ENCODE measurements at places on chromosomes 16 and 17. TPM values are rescaled to one million over a fixed set of nuclear protein-coding genes. Genes with fewer than 3 reads are reported as not detected.

DNA sequence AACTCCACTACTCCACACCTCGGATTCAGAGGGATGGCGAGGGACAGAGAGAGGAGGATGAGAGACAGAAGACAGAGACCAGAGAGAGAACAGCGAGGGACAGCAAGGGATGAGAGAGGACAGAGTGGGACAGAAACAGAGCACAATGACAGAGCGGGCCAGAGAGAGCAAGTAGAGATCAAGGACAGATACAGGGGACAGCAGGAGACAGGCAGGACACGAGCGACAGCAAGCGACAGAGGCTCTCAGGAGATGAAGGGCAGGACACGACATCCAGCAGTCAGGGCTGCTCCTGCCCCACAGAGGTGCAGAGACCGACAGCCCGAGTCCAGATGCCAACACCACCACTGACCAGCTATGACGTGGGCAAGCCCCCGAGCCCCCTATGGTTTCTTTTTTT lies 14.9 kb downstream of the CORO7 start:
- H3K4me3 ChIP-seq: no peak overlapping the region
- no peaks in the 10 kb centered on the region for H3K27me3 ChIP-seq
- peaks cover 8% of the 10 kb centered on the region for H3K4me1 ChIP-seq

The C1QTNF8 gene
- not detected for total RNA-seq

- H3K36me3 ChIP-seq: no peaks in the 10 kb centered on the region
- H3K4me3 ChIP-seq: no peak overlapping the region
- no peak for DNase-seq
- no peak overlapping the region for H3K27ac ChIP-seq
- peaks cover 28% of the 10 kb centered on the region for H3K4me1 ChIP-seq
Measured at GRCh38 chr17:81045590-81046095, 10.7 kb downstream of the BAIAP2 start.

The TMEM219 gene
- total RNA-seq: 69.5 TPM

GRCh38 chr16:50960517-50961202 lies 190.4 kb downstream of the SALL1 start:
- no peaks in the 10 kb centered on the region for H3K27me3 ChIP-seq
- H3K27ac ChIP-seq: no peak overlapping the region
- H3K4me3 ChIP-seq: no peak overlapping the region
- no peaks in the 10 kb centered on the region for H3K4me1 ChIP-seq
- no peaks in the 10 kb centered on the region for H3K36me3 ChIP-seq
- no peak for DNase-seq

GRCh38 chr16:81836279-81837054 lies 57.4 kb downstream of the PLCG2 start:
- H3K36me3 ChIP-seq: no peaks in the 10 kb centered on the region
- no peak overlapping the region for H3K4me3 ChIP-seq
- no peaks in the 10 kb centered on the region for H3K27me3 ChIP-seq
- DNase-seq: no peak
- H3K27ac ChIP-seq: peak overlapping the region; percentile 92

- no peak overlapping the region for H3K27ac ChIP-seq
- peaks cover 61% of the 10 kb centered on the region for H3K36me3 ChIP-seq
- H3K4me1 ChIP-seq: no peaks in the 10 kb centered on the region
- H3K4me3 ChIP-seq: no peak overlapping the region
Measured at GRCh38 chr17:46046957-46047356, 47.9 kb downstream of the STH start.

- no peak overlapping the region for H3K4me3 ChIP-seq
- H3K4me1 ChIP-seq: no peaks in the 10 kb centered on the region
- DNase-seq: no peak
- H3K27me3 ChIP-seq: no peaks in the 10 kb centered on the region
- no peaks in the 10 kb centered on the region for H3K36me3 ChIP-seq
- H3K27ac ChIP-seq: no peak overlapping the region
Measured at GRCh38 chr16:64950731-64951130, 171.1 kb downstream of the CDH11 start.

The CACNG3 gene
- not detected for total RNA-seq

The PROCA1 gene
- total RNA-seq: 5.8 TPM

The AARS1 gene
- 29.9 TPM for total RNA-seq

DNA sequence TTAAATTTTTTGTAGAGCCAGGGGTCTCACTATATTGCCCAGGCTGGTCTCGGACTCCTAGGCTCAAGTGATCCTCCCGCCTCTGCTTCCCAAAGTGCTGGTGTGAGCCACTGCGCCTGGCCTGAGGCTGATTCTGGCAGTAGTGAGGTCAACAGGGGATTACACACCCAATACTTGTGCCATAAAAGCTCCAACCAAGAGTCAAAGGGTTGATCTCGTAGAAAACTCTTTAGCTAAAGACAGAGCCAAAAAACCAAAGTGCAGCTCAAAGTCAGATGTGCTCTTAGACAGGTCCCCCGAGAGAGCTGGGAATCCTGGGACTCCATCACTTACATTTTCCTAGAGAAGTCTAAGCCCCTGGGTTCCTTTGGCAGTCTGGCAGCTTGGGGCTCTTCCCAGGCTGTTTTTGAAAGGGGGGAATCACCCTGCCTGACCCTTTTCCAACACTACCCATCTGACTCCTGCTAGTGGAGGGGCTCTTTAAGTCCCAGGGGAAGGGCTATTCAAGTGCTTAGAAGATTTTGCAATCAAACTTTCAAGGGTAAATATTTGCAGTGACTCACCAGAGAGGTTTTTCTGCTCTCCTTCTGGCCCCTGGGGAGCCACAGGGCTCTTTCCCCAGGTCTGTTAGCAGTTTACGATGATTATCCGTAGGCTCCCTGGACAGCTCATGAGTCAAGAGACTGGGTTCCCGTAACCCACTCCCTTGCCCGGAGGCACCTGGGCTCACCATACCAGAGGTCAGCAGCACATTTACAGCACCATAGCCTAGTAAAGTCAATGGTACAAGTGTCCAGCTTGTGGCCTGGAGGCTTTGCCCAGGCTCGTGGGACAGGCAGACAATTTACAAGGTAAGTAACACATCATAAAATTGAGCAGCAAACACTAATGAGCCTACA lies 408.7 kb downstream of the SLC39A11 start:
- no peaks in the 10 kb centered on the region for H3K27me3 ChIP-seq
- no peak for DNase-seq
- H3K4me3 ChIP-seq: no peak overlapping the region
- no peak overlapping the region for H3K27ac ChIP-seq

- H3K27ac ChIP-seq: no peak overlapping the region
- no peaks in the 10 kb centered on the region for H3K27me3 ChIP-seq
- H3K4me3 ChIP-seq: no peak overlapping the region
- peaks cover 63% of the 10 kb centered on the region for H3K36me3 ChIP-seq
Measured at GRCh38 chr16:31268033-31268365, 8.2 kb downstream of the ITGAM start.

The ZSCAN10 gene
- total RNA-seq: 0.96 TPM

DNA sequence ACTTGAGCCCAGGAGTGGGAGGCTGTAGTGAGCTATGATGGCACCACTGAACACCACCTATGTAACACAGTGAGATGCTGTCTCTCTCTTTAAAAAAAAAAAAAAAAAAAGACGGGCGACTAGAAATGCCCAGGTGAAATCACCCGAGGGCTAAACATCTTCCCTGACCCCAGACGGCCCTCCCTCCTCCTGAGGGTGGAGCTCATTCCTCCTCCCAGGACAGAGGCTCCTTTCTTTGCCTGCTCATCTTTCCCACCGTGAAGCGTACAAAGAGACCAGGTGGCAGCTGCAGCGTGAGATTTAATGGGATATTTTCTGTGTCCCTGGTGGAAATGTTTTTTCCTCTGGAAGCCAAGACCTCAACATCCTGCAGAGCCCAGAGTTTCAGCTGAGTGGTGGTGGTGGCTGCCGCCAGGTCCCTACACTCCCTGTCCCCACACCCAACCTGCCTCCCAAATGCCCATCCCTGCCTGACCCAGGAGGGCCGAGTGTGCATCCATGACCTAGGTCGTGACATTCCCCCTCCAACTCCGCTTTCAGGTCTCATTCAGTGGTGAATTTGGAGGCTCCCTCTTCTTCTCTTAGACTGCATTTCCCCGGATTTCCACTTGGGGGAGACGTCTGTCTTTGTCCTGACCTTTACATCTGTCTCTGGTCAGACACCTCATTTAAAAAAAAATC lies 14.4 kb upstream of the GPRC5B start:
- no peak for DNase-seq
- H3K27me3 ChIP-seq: no peaks in the 10 kb centered on the region
- no peaks in the 10 kb centered on the region for H3K4me1 ChIP-seq

The CD300LG gene
- not detected for total RNA-seq

DNA sequence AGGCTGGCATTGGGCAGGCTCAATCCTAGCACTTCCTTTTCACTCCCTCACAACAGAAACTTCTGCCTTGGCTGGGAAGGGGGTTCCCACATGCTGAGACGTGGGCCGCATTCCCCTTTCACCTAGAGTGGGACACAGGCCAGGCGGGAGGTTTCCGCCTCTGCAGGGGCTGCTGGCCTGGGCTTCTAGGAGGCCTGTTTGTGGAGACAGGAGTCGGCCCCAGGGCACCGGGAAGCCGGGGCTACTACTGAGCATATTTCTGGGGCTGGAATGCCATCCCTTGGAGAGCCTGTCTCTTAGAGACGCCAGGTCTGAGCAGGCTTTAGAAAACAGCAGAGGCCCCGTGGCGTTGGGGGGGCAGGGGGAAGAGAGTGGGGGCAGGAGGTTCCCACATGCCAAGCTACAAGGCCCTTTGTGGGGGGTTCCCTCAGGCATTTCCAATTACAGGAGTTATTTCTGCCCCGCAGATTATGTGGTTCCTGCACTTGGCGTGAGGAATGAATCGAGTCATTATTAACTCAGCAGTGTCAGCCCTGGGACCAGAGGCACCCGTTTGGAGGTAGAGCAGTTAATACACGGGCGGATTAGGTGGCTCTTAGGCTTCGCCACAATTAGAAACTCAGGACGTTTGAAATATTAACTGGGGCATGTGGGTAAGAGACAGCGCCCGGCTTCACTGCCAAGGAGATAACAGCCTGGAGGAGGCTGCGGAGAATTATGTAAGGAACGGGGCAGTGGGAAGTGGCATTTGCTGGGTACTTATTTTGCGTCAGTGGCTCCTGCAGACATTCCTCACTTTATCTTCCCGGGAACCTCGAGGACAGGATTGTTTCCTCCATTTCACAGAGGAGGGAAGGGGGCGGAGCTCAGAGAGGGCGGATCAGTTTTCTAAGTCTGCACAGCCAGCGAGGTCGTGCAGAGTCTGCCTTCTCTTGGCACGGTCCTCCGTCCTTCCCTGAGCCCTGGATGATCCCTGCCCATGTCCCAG lies 162.5 kb downstream of the MAF start:
- no peak overlapping the region for H3K27ac ChIP-seq
- no peaks in the 10 kb centered on the region for H3K36me3 ChIP-seq
- no peaks in the 10 kb centered on the region for H3K27me3 ChIP-seq

DNA sequence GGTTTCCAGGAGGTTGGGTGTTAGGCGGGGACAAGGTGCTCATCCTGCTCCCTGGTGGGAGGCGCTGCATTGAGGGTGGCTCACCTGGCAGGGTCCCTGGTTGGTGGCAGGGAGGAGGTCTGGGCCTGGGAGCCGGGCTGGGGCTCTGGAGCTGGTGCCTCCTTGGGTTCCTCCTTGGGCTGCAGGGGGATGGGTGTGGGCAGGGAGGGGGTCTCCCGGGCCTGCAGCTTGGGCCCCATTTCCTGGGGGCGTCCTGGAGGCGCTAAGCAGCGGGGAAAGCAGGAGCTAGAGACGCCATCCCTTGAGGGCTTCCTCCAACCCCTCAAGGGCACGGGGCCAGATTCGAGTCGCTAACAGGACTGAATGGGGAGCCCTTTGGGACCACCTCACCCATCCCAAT lies 11.1 kb downstream of the CNGB1 start:
- no peak overlapping the region for H3K4me3 ChIP-seq
- DNase-seq: no peak
- H3K4me1 ChIP-seq: no peaks in the 10 kb centered on the region
- no peaks in the 10 kb centered on the region for H3K36me3 ChIP-seq
- no peaks in the 10 kb centered on the region for H3K27me3 ChIP-seq

The PLXDC1 gene
- 5.7 TPM for total RNA-seq

- no peaks in the 10 kb centered on the region for H3K4me1 ChIP-seq
- H3K36me3 ChIP-seq: peaks cover 85% of the 10 kb centered on the region
- H3K4me3 ChIP-seq: no peak overlapping the region
- DNase-seq: no peak
- H3K27me3 ChIP-seq: no peaks in the 10 kb centered on the region
Measured at GRCh38 chr16:69934751-69935150, 16.4 kb upstream of the CLEC18A start.

The FBXW10 gene
- total RNA-seq: not detected

- H3K4me3 ChIP-seq: no peak overlapping the region
- H3K27ac ChIP-seq: no peak overlapping the region
Measured at GRCh38 chr16:12584488-12585233, 219.0 kb downstream of the CPPED1 start.

DNA sequence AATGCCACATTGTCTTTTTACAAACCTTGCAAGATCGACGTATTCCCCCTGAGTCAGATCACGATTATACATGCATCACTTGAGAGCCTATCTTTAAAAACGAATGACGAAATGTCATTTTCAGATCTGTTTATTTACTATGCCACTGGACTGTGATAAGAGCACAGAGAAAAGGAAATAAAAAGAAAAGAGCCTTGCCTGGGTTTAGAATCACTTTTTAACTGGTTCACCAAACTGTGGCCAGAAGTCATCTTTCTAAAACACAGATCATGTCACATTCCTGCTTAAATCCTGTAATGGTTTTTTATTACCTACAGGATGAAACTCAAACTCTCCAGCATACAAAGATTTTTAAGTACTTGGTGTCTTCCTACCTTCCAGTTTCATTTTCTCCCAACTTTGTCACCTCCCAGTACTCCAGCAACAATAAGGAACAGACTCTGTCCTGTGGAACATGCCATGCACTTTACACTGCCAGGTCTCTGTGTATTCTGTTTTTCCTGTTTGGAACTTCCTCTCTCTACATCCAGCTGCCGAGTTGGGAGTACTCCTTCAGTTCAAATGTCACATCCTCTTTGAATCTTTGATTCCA lies 91.5 kb downstream of the SNX11 start:
- no peak overlapping the region for H3K27ac ChIP-seq
- no peaks in the 10 kb centered on the region for H3K27me3 ChIP-seq
- H3K36me3 ChIP-seq: peaks cover 12% of the 10 kb centered on the region
- H3K4me3 ChIP-seq: no peak overlapping the region
- H3K4me1 ChIP-seq: no peaks in the 10 kb centered on the region

GRCh38 chr17:81031566-81032550 lies 3.1 kb upstream of the BAIAP2 start:
- no peaks in the 10 kb centered on the region for H3K36me3 ChIP-seq
- H3K27ac ChIP-seq: no peak overlapping the region

Measured in natural killer cell (primary cell).